ENCODE measurements at places on chromosomes 7 and 10.
A peak's percentile ranks its signal among the peaks of the same experiment; 100 is the strongest.

DNA sequence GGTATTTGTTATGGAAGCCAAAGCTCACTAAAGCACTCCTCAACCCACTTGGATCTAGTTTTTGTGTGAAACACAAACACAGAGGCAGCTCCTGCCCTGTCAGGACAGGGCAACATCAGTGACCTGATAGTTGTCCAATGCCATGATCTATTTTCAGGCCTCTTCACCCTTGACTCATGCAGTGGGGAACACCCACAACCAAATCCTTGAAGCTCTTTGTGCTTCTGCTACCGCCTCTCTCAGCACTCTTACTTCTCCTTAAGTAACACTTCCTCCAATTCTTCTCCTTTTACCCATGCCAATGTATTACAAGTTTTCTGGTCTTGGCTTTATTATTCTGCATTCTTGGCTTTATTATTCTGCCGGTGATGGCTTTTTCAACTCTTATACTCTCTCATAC, 425.3 kb downstream of the INHBA start:
- DNase-seq: no peak

DNA sequence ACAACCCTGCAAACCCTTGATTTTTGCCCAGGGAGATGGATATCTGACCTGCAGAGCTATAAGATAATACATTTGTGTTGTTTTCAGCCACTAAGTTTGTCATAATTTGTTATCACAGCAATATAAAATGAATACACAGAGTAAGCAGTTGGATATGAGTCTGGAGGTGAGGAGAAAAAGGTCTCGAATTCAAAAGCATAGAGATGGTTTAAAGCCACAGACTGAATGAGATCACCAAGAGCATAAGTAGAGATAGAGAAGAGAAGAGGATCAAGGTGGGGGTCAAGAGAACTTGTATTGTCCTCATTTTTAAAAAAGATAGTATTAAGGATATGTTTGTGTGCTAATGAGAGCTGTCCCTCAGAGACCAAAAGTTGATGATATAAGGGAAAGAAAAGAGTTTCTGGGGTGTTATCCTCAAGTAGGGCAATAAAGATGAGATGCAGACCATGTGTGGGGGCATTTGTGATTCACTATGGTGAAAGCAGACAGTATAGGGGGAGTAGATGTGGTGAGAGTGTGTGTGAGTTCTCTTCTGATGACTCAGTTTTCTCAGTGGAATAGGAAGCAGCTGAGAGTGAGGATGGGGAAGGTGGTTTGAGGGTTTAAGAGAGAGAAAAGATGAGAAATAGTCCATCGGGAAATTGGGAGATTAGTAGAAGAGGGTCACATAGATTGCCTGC, 25.8 kb upstream of the PCGF5 start:
- no peak for DNase-seq

DNA sequence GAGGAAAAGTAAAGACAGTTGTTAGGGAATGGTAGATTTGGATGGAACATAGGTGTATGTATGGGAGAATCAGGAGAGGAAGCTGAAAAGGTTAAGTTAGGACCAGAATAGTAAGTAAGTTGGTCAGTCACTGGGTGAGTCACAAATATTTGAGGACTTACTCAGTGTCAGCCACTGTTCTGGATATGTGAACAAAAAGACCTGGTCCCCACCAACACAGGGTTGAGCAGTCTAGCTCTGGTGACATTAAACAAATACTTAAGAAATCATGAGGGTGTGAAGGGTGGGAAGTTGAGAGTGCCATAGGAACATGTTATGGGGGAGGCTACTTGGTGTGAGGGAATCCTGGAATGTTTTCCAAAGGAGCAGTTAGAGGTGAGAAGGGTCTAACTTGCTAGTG, 246.9 kb downstream of the PTEN start:
- no peak for DNase-seq

DNA sequence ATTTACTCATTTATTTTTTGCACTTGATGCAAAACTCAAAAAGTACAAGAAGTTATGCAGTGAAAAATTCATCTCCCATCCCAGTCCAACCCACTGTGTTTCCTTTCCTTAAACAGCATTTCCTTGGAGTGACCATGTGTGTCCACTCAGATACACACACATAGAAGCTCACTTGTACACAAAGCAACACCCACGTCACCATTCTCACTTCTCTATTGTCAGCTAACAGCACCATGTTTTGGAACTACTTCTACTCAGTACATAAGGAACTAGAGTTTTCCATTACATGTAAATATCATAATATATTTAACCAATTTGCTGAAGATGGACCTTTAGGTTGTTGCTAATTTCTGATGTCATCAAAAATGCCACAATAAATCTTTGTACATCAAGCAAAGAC, 167.6 kb downstream of the GRID1 start:
- DNase-seq: no peak

GRCh38 chr7:37832194-37832593, 16.2 kb upstream of the NME8 start:
- DNase-seq: peak; percentile 38

- no peak for DNase-seq
Measured at GRCh38 chr10:113476673-113477072, 76.2 kb upstream of the HABP2 start.

- DNase-seq: no peak
Measured at GRCh38 chr7:116122972-116123595, 87.3 kb upstream of the TES start.

Data from gastrocnemius medialis (tissue), 4 donors.